ENCODE measurements at places on chromosomes 6 and 20.

GRCh38 chr6:30074331-30075093, 1.1 kb downstream of the RNF39 start:
- no peak for DNase-seq

GRCh38 chr6:29749308-29749662, 26.1 kb downstream of the HLA-F start:
- DNase-seq = no peak

- no peak for DNase-seq
Measured at GRCh38 chr6:149267072-149267471, 50.4 kb upstream of the TAB2 start.

DNA sequence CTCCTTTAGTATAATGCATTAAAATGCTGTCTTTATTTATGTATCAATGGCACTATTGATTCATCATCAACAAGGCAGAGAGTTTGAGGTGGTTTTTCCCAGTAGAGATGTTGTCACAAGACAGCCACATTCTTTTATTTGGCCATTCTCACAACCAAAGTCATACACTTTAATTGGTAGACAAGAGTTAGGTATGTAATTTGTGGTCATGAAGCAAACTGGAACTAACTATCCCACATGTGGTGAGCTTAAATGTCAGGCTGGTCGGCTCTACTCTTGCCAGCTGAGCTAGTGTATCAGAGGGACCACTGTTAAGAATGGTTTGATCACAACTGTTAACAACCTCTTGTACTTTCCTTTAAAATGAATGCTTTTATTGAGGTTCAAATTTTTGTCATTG, 714.6 kb downstream of the CD109 start:
- DNase-seq = peak; percentile 40

- DNase-seq = peak; percentile 11
Measured at GRCh38 chr20:52190437-52191131, 995 bp downstream of the ZFP64 start.

DNA sequence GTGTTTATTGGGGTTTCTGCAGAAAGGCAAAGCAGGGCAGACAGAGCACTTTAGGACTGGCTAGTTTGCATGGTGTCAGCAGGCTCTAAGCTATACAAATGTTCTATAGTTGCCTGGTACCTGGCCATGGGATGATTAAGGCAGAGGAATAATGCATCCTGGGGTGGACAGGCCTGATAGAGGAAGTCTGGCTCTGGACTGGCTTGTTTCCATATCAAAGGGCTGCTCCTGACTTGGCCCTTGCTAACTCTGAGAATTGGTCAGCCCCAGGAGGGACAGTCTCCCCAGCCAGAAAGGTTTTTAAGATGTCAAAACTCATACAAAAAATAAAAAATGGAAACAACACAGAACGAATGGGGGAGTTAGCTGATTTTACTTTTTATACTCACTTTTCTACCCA, 136.9 kb downstream of the TBC1D7 start:
- DNase-seq = no peak

DNA sequence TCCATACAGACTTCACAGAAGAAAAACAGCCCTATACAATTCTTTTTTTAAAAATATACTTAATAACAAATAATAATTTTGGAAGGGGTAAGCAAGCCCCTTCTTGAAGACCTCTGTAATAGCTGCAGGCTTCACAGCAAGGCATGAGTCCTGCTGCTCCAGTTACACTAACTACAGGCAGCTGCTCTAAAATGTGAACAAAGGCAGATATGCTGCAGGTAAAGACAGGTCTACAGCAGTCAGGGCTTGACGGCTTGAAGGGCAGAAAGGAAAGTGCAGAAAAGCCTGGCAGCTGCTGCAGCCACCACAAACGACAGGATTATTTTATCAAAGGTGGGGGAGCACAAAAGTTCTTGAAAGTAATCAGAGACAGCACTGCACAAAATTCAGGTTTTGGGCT, 11.3 kb downstream of the FAXC start:
- no peak for DNase-seq

- peak; percentile 13 for DNase-seq
Measured at GRCh38 chr20:24503352-24503931, 34.0 kb downstream of the SYNDIG1 start.

DNA sequence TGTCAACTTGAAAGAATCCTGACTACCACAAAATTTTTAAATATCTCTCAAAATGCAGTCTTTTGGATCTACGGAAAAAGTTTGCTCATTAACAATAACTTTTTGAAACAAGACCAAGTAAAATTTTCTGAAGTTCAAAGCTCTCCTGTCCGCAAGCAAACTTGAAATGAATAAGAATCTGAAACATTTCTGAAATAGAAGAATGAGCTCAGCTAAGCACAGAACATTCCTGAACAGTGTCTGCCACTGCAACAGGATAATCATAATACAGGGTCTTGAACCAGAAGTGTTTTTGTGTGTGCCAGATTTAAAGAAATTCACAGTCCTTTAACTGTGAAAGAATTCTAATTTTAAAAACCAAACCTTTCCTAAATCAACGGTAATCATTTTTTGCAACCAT, 49.1 kb upstream of the TASP1 start:
- no peak for DNase-seq

DNA sequence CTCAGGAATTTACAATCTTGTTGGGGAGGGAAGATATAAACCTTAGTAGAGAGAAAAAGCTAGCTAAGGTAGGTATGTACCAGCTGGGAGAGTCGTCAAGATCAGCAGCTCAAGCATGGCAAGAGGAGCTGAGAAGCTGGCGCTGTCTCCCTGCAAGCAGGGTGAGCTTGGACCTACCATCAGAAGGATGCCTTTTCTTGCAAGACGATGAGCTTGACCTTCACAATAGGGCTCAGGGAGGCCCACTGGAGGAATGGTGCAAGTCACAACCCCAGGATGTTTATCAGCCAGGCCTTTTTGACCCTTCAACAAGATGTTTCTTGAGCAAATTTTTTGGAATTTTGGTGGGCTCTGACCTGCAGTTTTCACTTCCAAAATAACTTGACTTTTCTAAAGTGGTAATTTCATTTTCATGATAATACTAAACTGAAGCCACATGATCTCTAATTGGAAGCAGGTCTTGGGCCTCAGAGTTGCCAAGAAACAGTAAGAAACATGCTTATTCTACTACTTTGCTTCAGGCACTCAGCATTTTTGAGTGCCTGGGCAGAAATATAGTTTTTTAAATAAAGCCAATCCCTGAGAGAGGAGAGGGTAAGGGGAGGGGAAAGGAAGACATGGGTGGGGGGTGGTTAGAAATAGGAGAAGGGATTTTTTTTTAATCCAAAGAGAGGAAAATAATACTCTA, 258.1 kb downstream of the CLIC5 start:
- DNase-seq = no peak

DNA sequence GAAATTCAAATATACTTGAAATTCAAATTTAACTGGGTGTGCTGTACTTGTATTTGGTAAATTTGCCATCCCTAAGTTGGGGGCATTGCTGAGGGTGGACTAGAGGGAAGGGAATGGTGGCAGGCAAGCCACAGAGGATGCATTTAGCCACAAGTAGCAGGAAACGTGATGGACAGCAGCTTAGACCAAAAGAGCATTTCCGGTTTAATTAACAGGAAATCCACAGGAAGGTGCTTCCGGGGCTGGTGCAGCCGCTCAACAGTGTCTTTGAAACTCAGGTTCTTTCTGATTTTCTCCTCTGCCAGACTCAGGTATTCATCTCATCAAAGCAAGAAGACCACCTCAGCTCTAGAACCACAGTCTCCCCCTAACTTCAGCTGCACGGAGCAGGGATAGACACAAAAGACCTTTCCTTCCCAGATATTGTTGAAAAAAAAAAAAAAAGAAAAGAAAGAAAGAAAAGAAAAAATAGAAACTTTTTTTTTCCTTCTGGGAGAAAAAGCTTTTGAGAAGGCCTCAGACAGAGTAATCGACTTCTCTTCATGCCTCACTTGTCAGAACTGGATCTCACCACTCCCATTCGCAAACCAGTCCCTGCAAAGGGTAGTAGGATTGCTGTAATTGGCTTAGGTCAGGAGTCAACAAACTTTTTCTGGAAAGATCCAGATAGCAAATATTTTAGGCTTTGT, 8.0 kb upstream of the BCAS1 start:
- no peak for DNase-seq

- no peak for DNase-seq
Measured at GRCh38 chr6:136963259-136963658, 41.2 kb downstream of the SLC35D3 start.

DNA sequence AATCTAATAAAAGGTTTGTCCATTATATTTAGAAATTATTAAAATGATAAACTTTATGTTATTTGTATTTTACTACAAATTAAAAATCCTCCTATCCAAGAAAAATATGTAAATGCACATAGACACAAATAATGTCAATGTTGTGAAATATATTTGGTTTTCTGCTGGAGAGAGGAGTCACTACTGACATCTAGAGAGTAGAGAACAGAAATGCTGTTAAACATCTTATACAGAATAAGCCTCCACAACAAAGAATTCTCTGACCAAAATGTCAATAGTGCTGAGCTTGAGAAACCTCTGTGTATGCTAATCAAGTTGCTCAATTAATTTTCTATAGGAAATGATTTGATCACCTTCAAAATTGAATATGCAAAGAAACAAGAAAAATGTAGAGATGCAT, 12.4 kb downstream of the HTR1B start:
- peak; percentile 59 for DNase-seq

GRCh38 chr6:41656002-41656691, 17.9 kb downstream of the MDFI start:
- peak; percentile 64 for DNase-seq

- no peak for DNase-seq
Measured at GRCh38 chr6:41583565-41583964, 37.4 kb downstream of the FOXP4 start.

- DNase-seq = peak; percentile 79
Measured at GRCh38 chr6:188821-189655, 103.2 kb upstream of the DUSP22 start.

GRCh38 chr20:4064144-4064909, 49.0 kb upstream of the RNF24 start:
- DNase-seq = peak; percentile 93

DNA sequence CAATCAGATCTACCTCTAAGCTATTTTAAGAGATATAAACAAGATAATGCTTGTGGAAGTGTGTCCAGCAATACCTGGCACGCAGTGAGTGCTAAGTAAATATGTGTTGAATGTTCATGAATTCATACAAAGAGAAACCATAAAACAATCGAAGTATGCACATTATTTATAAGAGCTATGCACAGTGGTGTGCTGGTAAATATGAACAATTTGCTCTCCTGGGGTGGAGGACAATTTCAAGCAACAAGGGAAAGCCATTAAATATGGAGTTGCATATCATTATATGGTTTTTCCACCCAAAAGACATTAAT, 526.6 kb upstream of the MARCKS start:
- DNase-seq = no peak
